ENCODE measurements at places on chromosomes 7 and 10. TPM values are rescaled to one million over a fixed set of nuclear protein-coding genes. Genes with fewer than 3 reads are reported as not detected.

GRCh38 chr10:87596351-87596750 is 63.3 kb upstream of the PAPSS2 start:
- H3K27me3 ChIP-seq: no peaks in the 10 kb centered on the region
- no peak overlapping the region for H3K27ac ChIP-seq
- peaks cover 1% of the 10 kb centered on the region for H3K4me1 ChIP-seq

The H2BK1 gene
- 2.6 TPM for total RNA-seq

DNA sequence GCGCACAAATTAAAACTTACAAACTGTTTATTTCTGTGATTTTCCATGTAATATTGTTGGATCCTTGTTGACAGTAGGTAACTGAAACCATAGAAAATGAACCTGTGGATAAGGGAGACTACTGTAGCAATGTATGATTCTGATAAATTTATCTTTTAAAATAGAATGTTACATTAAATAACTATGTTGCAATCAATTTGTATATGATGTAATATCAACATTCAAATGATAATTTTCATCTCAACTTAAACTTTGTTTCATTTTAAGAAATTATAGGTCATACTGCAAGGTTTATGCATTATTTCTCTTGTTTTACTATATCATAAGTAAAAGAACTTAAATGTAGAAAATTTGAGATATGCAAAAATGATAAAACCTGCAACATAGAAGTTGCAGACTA is 718.0 kb upstream of the MBL2 start:
- no peaks in the 10 kb centered on the region for H3K4me1 ChIP-seq
- H3K27me3 ChIP-seq: no peaks in the 10 kb centered on the region
- H3K27ac ChIP-seq: no peak overlapping the region
- DNase-seq: no peak

DNA sequence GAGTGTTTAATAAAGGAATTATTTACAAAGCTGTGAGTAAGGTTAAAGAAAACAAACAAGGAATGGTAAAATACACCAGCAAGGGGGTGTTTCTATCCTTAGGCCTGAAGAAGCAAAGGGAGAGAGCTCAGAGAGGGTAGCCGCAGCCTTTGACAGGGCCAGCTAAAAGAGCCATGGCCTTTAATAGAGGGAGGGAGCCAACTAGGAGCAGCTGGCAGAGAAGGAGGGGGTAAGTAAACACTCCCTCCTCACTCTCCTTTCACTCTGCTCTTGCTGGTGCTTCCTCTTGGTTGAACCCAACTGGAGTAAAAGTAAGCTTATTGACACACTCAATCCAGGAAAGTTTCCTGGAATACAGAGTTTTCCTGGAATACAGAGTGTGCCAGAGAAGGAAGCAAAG is 87.5 kb downstream of the CH25H start:
- no peak overlapping the region for H3K27ac ChIP-seq
- no peaks in the 10 kb centered on the region for H3K4me1 ChIP-seq
- no peaks in the 10 kb centered on the region for H3K36me3 ChIP-seq
- no peak overlapping the region for H3K4me3 ChIP-seq
- no peak for DNase-seq

The ACSM6 gene
- not detected for total RNA-seq

DNA sequence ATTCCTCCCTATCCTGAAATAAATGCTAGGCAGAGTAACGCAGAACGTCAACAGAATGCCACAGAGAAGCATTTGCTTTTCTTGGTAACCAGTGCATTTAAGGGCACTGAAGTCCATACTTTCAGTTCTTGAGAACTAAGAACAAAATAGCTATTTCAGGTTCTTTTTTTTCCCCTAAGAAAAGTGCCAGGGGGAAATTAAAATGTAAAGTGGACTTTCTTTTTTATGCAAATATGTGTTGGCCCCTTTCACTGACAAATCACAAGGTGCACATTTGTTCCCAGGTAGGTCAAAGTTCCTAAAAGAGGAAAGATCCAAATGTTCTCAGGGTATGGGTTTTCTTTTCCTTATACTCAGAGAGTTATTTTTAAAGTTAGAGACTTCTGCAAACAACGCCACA is 151.5 kb downstream of the HPSE2 start:
- peaks cover 2% of the 10 kb centered on the region for H3K27me3 ChIP-seq
- H3K4me3 ChIP-seq: no peak overlapping the region
- no peak overlapping the region for H3K27ac ChIP-seq
- no peaks in the 10 kb centered on the region for H3K4me1 ChIP-seq
- no peak for DNase-seq

GRCh38 chr7:128781126-128781525 is 5.5 kb upstream of the OPN1SW start:
- no peaks in the 10 kb centered on the region for H3K27me3 ChIP-seq
- DNase-seq: no peak
- peaks cover 13% of the 10 kb centered on the region for H3K36me3 ChIP-seq
- H3K27ac ChIP-seq: no peak overlapping the region
